Right lung (tissue), 10 donors: ENCODE measurements at places on chromosomes 4 and X.

GRCh38 chr4:121777625-121778024, 12.7 kb upstream of the SMIM43 start:
- no peak for DNase-seq

DNA sequence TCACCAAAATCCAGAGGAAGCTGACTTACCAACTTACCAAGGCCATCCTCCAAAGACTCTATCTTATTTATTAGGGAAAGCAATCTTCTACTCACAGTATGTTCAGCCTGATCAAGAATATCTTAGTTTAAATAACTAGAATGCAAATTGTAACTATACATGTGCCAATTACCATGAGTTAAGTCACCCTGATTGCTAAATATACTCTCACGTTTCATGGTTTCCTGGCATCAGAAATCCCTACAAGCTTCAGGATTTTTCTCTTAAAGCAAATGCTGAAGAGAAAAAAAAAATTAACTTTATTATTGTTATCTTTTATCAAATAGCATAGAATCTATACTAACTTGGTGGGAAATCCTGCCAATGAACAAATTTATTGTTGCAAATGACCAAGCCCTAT, 63.0 kb upstream of the MXD4 start:
- DNase-seq = no peak

- DNase-seq = no peak
Observed at GRCh38 chrX:1591863-1592469, 562 bp downstream of the AKAP17A start.

DNA sequence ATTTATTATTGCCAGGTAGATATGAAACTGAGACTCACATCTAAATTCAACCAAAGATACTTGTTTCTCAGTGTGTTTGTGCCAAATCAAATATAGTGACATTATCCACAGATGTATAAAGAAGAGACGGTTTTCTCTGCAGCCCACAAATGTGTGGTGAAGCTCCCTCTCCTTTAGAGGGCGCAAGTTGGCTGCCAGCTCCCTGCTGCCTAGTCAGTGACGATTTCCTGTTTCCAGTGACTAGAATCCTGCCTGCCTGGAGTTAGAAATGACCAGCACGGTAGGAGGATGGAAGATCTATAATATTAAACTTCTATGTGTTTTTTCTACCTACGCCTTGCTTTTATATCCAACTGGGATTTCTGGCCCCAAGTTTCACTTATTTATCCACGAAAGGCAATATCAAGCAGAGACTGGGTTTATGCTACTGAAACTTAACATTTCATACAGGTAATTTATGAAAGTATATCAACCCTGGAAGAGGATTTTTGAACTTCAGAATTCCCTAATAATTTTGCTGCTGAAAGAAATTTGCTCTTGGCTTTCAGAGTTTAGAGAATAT, 1793.7 kb upstream of the TENM3 start:
- no peak for DNase-seq

DNA sequence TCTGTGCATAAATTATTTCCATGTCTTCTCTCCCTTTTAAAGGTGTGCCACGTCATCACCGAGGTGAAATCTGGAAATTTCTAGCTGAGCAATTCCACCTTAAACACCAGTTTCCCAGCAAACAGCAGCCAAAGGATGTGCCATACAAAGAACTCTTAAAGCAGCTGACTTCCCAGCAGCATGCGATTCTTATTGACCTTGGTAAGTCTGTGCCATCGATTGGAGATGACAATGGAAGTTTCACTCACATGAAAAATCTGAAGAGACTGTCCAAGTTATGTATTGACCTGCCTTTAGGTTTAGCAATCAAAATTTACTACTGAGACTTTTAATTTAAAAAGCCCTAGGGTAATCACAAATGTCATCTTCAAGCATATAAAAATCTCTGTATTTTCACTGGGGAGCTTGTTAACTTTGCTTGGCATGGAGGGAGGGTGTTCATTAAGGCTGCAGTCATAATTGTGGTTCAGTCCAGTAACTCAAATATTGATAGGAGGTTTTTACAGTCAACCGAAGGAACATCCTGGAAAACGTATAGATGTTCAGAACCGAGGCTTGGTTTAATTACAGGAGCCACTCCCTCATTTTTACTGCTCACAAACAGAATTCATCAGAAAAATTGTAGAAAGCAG, 142.9 kb downstream of the PTTG2 start:
- no peak for DNase-seq

DNA sequence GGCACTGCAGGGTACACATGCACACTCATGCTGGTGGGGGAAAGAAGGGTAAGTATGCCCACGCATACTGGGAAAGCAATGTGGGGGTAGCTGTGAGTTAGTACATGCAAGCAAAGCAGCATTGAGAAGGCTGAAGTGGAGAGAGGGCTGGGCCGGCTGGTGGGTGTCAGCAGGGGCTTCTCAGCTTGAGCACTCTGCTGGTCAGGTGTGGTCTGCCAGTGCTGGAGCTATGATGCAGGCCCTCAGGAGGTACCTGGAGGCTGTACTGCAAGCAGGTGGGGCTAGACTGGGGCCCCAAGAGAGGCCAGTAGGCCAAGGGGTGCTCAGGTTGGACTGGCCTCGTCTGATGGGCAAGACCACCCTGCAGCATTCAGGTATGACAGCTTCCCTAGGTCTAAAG, 61.9 kb upstream of the SERPINA7 start:
- no peak for DNase-seq

DNA sequence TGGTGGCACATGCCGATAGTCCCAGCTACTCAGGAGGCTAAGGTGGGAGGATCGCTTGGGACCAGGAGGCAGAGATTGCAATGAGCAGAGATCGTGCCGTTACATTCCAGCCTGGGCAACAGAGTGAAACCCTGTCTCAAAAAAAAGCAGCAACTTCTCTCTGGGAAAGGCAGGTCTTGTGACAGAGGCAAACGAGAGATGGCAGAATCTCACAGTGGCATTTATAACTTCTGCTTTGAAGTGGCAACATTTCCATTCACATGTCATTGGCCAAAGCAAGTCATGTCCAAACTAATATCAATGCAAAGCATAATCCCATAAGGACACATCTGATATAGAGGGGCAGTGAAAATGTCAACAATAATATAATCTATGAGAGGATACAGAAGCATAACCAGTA, 79.8 kb downstream of the PPEF2 start:
- DNase-seq = no peak

- DNase-seq = no peak
Observed at GRCh38 chrX:40552768-40553167, 28.0 kb upstream of the ATP6AP2 start.
